ENCODE measurements at places on chromosomes 16 and 17.

DNA sequence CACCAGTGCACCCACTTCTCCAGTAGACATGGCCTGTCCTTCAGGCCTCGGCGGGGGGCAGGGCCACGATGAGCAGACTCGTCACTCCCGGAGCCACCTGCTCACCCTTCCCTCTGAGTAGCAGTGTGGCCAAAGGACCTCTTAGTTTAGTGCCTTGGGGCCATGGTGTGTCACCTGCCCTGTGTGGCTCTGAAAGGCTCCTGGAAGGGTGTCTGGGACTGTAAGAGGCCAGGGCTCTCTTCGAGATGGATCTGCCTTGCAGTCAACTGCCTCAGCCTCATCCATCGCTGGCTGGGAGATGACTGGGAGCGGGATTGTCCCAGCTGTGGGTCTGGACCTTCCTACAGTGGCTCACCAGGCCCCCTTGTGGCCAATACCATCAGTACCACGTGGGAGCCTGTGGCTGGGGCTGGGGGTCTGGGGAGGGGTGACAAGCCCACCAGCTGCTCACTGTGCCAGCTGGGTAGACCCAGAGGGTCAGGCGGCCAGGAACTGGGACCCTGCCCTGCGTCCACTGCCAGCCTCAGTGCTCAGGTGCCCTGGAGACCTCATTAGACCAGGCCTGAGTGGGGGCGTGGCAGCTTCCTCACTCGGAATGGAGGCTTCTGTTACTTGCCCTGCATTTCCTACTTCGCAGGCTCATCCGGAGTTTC, 133.4 kb downstream of the OR1D5 start:
- no peak for DNase-seq

- DNase-seq = no peak
Observed at GRCh38 chr16:12158428-12158827, 181.9 kb downstream of the SNX29 start.

- DNase-seq = no peak
Observed at GRCh38 chr16:12141073-12141951, 164.8 kb downstream of the SNX29 start.

- DNase-seq = no peak
Observed at GRCh38 chr16:62079236-62079635, 43.0 kb upstream of the CDH8 start.

- DNase-seq = no peak
Observed at GRCh38 chr16:30976486-30976885, 8.5 kb upstream of the HSD3B7 start.

DNA sequence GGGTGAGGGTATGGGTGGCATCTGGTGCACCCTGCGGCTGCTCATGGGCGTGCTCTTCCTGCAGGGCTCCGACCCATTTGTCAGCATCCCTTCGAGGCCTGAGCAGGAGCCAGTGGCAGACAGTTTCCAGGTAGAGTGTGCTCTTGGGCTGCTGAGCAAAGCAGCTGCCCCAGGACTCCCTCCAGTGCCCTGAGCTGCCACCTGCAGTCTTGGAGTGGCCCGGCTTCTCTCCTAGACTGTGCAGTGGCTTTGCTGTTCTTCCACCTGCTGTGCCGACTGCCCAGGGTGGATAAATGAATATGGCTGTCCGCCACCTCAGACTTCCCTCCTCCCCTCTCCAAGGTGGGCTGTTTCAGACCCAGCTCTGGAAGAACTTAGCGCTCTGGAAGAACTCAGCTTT, 10.8 kb upstream of the JPT2 start:
- no peak for DNase-seq

GRCh38 chr17:77237232-77238008, 96.7 kb downstream of the SEC14L1 start:
- DNase-seq = no peak

- no peak for DNase-seq
Observed at GRCh38 chr16:19137201-19138128, 23.7 kb downstream of the ITPRIPL2 start.

- no peak for DNase-seq
Observed at GRCh38 chr17:53168413-53168812, 654.3 kb upstream of the KIF2B start.

GRCh38 chr17:56367366-56367765, 214.1 kb downstream of the ANKFN1 start:
- DNase-seq = no peak

DNA sequence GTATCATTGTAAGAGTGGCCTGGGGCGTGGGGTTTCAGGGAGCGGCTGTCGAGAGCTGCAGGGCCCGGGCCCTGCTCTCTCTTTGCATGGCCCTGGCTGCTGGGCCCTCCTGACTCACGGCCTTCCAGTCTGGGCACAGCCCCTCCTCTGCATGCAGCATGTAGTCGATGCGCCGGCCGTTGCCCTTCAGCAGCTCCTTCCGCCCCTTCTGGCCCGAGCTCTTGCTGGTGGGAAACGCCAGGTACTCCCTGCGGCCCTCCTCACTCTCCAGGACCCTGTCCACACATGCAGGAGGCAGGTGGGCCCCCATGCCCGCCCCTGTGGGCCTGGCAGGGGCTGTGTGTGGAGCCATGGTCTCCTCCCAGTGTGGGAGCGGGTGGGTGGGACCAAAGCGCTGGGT, 50.7 kb downstream of the PRMT7 start:
- no peak for DNase-seq

DNA sequence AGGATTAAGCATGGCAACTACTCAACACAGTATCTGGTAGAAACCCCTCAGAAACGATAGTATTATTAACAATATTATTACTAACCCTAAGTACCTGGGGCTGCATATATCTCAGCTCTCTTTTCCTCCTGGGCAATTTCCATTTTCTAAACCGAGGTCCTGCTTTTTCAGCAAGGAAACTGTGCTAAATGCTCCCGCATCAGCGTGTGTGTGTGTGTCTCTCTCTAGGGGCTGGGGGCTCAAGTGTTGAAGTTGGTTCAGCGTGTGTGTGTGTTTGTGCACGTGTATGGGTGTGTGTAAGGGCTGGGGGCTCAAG, 169.3 kb upstream of the MAF start:
- no peak for DNase-seq

- no peak for DNase-seq
Observed at GRCh38 chr17:29555840-29556239, 11.0 kb downstream of the ABHD15 start.

DNA sequence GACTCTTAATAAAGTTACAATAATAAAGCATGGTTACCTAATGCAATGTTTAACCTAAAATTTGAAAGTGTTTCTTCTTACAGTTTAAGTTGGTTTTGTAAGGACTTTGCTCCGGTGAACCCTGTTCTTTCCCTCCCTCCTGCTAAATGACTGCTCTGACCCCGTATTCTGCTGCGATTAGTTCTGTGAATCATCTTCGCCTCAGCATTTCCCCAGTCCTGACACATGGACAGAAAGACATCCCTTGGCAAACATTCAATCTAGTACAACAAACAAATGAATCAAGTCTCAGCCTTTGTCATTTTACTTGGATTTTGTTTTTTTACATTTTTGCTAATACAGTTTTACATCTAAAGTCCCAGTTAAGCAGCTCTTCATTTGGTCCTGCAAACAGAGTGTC, 15.4 kb downstream of the KCNJ2 start:
- no peak for DNase-seq

GRCh38 chr17:2482218-2482617, 29.5 kb downstream of the METTL16 start:
- no peak for DNase-seq

- peak; percentile 78 for DNase-seq
Observed at GRCh38 chr16:30715750-30716445, 16.9 kb downstream of the SRCAP start.

- no peak for DNase-seq
Observed at GRCh38 chr17:37820995-37821713, 76.3 kb upstream of the HNF1B start.

GRCh38 chr17:1989135-1989534, 36.0 kb downstream of the RTN4RL1 start:
- no peak for DNase-seq

- no peak for DNase-seq
Observed at GRCh38 chr17:5929721-5930120, 140.5 kb upstream of the WSCD1 start.

GRCh38 chr16:16161319-16161718, 62.0 kb downstream of the ABCC6 start:
- DNase-seq = no peak
